ENCODE measurements at places on chromosomes 13 and 19.

DNA sequence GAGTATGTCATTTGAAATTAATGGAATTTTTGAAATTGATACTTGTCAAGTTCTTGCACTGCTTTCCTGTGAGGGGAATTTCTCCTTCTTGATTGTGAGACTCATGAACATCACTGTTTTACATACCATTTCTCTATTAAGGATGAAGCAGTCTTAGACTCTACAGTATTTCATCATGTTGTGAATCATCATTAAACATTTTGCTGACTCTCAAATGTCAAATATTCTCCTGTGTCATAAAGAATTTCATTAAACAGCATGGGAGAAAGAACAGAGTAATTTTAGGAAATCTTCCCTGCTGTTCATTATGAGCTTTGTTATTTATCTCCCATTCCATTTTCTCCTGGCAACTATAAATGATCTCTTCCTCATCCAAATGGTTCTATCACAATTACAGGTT lies 729.0 kb downstream of the PCDH9 start:
- DNase-seq, result peak; percentile 70

DNA sequence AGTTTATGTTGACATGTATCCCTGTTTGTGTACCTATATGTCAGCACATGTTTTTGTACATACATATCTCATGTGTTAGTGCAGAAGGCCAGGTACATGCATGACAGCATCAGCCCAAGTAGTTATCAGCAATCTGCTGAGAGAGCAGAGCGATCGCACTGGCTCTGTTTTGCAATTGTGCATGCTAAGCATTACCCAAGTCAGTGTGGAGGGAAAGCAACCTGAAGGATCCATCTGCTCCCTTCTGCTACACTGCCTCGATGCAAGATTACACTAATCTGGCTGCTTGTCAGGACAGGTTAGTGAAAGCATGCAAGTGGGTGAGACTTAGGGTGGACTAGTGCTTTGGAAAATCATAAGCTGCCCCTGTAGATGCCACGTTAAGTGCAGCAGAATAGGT lies 211.8 kb downstream of the PCCA start:
- DNase-seq, result no peak

DNA sequence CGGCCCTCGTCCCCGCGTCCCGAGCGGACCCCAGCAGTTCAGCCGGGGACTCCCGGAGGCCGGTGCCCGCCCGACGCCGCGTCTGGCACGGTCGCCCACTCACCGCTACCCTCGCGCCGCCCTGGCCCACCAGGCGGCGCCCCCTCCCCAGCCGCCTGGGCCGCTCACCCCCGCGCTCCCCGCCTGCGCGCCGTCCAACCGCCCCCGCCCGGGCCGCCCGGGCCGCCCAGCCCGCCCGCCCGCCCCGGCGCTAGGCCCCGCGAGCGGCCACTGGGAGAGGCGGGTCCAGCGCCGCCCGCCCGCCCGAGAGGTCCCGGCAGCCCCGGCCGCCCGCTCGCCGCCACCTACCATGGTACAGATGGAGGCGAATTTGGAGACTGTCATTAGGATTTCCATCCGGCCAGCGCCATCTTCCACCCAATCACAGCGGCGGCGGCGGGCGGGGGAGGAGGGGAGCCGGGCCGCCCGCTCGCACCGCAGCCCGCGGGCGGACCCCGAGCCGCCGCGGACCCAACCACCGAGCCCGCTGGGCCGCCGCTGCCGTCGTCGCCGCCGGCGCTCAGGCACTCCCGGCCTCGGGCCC lies at the start of gene USP12:
Gene USP12, minus strand, starts transcription at position 568 of the 583 bp plus-strand sequence. Its CDS starts 172 bp downstream, at position 396.
- no peak for DNase-seq

DNA sequence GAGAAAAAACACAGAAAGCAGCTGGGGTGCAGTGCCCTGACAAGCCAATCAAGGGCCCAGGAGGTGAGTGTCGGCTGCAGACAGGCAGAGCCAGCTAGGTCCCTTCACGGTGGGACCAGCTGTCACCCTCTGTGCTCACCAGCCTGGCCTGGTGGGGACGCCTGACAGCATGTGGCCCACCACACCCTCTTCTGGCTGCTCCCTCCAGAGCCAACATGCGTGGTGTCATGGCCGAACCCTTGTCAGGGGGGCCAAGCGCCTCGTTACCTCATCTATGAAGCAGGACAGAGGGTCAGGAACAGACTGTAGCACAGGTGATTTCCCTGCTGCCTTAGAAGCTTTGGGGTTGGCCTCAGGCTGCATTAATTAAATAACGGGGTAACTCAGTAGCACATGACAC lies 40.0 kb upstream of the ISYNA1 start:
- no peak for DNase-seq

DNA sequence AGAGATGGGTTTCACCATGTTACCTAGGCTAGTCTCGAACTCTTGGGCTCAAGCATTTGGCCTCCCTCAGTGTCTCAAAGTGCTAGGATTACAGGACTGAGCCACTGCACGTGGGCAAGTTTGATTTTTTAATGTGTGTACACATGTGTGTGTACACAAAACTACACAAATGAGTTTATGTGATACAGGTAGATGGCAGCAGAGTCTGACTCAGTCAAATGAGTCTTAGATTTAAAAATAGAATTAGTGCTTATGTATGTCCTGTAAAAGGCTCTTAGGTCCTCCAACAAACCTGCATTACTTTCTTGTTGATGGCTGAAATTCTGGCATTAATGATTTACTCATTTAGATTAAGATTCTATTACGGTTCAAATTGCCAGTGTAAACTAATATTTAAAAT lies 293.7 kb downstream of the PCDH17 start:
- DNase-seq, result peak; percentile 6

DNA sequence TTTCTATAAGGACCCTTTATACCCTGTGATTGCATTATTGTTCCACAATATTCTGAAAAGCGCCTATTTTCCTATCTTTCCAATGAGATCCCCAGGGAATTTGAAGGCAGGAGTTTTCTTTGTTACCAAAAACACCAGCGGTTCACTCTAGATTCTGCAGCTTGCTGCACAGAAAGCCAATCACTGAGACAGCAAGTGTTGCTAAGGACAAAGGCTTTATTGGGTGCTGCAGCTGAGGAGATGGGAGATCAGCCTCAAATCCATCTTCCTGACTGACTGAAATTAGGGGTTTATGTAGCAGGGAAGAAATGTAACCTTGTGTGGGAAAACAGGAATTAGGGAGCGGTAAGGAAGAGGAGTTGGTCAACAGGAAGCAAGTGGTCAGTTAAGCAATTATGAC lies 42.6 kb upstream of the MYO16 start:
- peak; percentile 16 for DNase-seq

DNA sequence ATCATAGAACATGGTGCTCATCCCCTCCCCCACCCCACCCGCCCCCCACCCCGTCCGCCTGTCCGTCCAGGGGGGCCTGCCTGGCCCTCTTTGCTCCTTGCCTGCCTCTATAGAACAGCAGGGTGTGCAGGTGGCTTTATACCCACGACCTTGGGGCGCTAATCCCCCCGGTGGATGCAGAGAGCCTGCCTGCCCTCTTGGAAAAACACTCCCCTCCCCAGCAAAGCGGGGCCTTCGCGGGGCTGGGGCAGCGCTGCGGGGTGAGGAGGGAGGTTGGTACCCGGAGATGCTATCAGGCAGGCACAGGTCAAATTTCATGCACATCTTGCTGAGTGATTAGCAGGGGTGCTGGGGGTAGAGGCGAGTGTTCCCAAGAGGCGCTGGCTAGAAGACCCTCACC lies 21.9 kb downstream of the RFX1 start:
- no peak for DNase-seq

DNA sequence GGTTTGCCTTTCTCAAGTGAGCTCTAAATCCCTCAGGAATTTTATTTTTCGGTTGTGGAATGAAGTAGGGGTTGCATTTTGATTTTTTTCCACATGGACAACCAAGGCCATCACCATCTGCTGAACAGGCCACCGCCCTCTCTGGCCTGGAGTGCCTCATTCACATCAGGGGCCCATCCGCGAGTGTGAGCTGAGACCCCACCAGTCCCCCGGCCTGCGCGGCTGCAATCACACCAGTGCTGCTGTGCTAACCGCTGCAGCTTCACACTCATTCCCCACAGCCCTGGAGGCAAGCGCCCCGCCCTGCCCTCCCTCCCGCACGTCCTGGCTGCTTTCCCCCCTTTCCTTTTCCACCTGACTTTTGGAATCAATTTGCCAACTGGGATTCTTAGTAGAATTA lies 35.7 kb upstream of the ARHGEF7 start:
- no peak for DNase-seq

DNA sequence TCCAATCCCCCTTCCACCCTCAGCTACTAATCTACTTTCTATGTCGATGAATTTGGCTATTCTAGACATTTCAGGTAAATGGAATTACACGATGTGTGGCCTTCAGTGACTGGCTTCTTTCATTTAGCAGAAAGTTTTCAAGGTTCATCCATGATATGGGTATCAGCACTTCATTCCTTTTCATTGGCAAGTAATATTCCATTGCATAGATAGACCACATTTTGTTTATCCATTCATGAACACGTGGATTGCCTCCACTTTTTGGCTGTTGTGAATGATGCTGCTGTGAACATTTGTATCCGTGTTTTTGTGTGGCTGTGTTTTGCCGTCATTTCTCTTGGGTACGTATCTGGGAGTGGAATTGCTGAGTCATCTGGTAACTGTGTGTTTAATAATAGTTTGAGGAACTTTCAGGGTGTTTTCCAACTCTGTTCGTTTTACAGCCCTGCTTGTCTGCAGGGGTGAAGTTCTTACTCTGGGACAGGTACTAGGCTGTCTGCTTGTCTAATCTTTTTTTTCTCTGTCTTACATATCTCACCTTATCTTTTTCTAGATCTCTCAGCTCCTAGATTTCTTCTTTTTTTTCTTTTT lies 32.5 kb downstream of the MARK4 start:
- DNase-seq, result no peak

DNA sequence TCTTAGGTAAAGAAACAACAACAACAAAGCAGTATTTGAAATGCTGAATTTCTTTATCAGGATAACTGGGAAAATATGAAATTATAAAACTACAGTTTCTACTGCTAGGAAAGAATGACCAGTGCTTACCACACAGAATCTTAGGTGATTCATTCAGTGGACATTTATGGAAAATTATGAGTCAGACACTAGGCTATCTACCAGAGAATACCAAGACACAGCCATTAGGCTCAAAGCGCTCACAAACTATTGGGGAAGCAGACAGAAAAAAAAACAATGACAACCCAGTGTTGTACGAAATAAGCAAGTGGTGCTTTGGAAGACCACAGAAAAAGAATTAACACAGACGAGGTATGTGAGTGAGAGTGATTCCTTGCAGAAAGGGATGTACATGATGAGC lies 1019.5 kb downstream of the PCDH9 start:
- peak; percentile 91 for DNase-seq

DNA sequence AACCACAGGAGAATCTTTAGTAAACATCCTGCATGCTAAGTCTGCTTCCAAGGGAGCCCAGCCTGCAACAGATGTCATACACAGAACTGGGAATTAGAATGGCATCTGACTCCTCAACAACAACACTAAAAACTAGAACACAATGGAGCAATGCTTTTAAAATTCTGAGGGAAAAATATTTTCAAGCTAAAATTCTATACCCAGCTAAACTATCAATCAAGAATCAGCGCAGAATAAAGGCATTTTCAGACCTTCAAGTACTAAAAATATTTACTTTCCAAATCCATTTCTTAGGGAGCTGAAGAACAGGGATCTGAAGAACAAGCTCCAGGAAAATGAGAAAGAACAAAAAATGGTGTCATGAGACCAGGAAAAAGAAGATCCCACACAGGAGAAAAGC lies 46.9 kb upstream of the CHST8 start:
- DNase-seq, result no peak

DNA sequence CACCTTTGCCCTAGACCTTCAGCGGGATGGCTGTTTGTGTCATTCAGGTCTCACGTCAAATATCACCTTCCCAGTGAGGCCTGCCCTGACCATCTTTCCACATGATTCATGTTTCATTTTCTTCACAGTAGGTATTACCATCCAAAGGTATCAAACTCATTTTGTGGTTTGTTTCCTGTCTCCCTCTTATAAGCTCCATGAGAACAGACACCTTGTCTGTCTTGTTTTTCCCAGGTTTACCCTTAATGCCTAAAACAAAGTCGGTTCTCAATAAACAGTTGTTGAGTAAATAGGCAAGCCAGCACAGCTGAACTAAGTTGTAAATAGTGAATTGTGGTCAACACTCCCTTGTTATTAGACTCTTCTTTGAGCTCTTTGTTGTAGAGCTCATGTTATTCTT lies 122.6 kb upstream of the GJB6 start:
- DNase-seq, result no peak

- DNase-seq, result peak; percentile 16
Measured at GRCh38 chr19:39497996-39498797, 550 bp upstream of the DLL3 start.

- DNase-seq, result no peak
Measured at GRCh38 chr13:24050796-24051715, 109.5 kb upstream of the SPATA13 start.
